Tibial nerve (tissue), 4 donors: ENCODE measurements at places on chromosomes 12 and 14. TPM values are rescaled to one million over a fixed set of nuclear protein-coding genes. Genes with fewer than 3 reads are reported as not detected.
A peak's percentile ranks its signal among the peaks of the same experiment; 100 is the strongest.

- DNase-seq = no peak
Observed at GRCh38 chr14:101495827-101496775, 65.2 kb upstream of the DIO3 start.

GRCh38 chr12:69321351-69321750 is 26.8 kb upstream of the LYZ start:
- no peak for DNase-seq

- DNase-seq = no peak
Observed at GRCh38 chr12:12877781-12878455, 13.4 kb upstream of the GPRC5A start.

DNA sequence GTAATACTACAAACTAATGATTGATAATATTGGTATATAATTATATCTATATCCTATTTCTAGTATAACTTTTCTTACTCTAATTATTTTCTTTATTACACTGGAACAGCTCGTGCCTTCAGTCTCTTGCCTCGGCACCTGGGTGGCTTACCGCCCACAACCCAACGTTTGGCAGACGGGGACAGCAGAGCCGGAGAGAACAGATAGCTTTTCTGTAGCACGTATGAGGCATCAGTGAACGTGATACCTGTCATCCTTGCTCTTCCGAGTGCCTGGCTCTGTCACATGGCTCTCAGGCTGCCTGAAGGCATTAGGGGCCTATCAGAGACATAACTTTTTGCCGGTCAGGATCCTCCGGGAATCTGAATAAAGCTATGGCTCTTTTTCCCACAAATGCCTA is 5.5 kb downstream of the PUS1 start:
- DNase-seq = no peak

DNA sequence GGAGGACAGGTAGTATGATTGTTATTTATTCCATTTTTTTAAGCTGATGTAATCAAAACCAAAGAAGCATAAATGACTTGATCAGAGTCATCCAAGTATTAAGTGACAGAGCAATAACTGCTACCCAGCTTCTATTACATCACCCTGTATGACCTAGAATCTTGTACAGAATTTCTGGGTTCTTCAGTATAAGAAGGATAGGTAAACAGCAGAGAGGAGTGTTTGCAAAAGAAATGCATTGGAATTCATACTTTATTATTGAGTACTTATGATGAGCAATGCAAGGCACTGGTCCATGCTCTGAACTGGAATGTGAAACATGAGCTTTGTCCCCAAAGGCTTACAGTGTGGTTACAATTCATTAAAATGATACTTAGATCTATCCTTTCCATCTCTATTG is 916.8 kb downstream of the DIO2 start:
- no peak for DNase-seq

- no peak for DNase-seq
Observed at GRCh38 chr12:117119592-117120198, 20.5 kb upstream of the TESC start.

- DNase-seq = no peak
Observed at GRCh38 chr14:105050551-105050897, 14.7 kb downstream of the GPR132 start.

GRCh38 chr12:7219599-7220243 is 30.2 kb downstream of the PEX5 start:
- peak; percentile 81 for DNase-seq

- DNase-seq = no peak
Observed at GRCh38 chr12:57637364-57637763, 4.4 kb upstream of the B4GALNT1 start.

GRCh38 chr14:75280831-75281653 is 2.4 kb downstream of the FOS start:
- DNase-seq = no peak

- DNase-seq = peak; percentile 31
Observed at GRCh38 chr12:3034067-3034750, 43.0 kb upstream of the TSPAN9 start.

DNA sequence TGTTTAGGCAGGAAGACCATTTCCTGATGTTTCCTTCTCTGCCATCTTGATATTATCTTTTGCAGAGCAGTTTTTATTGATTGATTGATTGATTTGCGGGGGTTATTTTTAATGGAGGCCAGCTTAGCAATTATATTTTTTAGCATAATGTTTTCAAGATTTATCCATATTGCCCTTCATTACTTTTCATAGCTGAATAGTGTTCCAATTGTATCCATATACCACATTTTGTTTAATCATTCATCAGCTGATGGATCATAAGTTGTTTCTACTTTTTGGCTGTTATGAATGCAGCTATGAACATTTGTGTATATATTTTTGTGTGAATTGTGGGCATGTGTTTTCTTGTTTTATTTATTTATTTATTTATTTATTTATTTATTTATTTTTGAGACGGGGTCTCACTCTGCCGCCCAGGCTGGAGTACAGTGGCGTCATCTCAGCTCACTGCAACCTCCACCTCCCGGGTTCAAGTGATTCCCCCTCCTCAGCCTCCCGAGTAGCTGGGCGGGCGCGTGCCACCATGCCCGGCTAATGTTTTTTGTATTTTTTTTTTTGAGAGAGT is 20.9 kb upstream of the RCOR1 start:
- DNase-seq = no peak

GRCh38 chr14:72270147-72270727 is 338.0 kb downstream of the RGS6 start:
- DNase-seq = no peak

GRCh38 chr12:28104316-28104715 is 85.9 kb upstream of the CCDC91 start:
- DNase-seq = no peak

DNA sequence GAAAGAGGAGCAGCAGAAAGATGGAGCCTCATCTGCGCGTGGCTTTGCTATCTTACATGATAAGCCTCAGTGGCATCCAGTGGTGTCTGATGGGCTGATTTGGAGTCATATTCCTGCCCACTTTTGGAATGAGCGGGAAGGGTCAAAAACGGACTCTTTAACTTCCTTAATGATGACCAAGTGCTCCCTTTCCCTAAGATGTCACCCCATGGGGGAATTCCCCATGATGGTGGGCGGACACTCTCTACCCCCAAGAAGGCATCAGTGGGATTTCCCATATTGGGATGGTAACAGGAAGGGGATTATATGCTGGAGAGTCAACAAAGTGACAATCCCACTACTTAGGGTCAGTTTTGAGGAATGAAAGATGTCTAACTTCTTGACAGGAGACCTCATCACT is 110.9 kb downstream of the GPATCH2L start:
- no peak for DNase-seq

DNA sequence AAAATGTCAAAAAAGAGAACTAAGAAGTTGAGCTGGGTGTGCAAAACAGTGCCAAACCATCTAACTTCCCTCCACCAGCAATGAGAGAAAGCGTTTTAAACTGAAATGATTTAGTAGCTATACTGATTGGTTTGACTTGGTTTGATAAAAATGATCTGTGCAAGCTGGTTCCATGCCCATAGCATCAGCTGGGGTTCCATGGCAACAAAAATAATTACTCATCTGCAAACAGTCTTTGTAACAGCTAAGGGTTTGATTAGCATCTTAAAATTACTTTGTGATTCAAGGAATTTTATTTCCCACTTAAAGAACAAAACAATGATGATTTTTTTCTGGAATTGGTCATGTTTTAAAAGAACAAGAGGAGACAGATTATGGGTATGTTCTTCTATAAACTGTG is 15.0 kb upstream of the BICD1 start:
- DNase-seq = no peak

GRCh38 chr14:34912182-34912581 is 37.0 kb upstream of the BAZ1A start:
- no peak for DNase-seq

- no peak for DNase-seq
Observed at GRCh38 chr12:104345234-104346066, 41.9 kb downstream of the EID3 start.

- DNase-seq = no peak
Observed at GRCh38 chr14:78074561-78074960, 95.6 kb upstream of the NRXN3 start.

- no peak for DNase-seq
Observed at GRCh38 chr12:2338991-2339431, 286.2 kb downstream of the CACNA1C start.

- DNase-seq = no peak
Observed at GRCh38 chr14:27890259-27890658, 876.3 kb upstream of the FOXG1 start.

GRCh38 chr14:75449696-75450095 is 21.9 kb downstream of the JDP2 start:
- no peak for DNase-seq

GRCh38 chr12:94994312-94994711 is 9.2 kb downstream of the NDUFA12 start:
- no peak for DNase-seq

GRCh38 chr14:85463512-85463911 is 66.4 kb upstream of the FLRT2 start:
- no peak for DNase-seq

DNA sequence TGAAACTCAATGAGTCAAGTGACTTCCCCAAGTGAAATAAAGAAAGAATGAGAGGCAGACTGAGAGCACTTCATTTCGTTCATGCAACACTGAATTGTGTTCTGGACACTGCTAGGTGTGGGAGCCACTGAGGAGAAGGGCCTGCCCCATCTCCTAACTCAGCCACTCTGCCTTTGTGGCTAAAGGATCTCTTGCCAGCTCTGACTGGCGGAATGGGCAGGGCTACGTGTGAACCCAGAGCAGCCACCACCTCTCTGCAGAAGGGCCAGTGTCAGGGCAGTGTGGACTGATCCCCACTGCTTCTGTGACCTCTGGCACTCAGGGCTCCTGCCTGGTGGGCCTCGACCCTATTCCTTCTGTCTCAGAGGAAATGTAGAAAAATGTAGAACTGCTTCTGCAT is 46.5 kb upstream of the GZMB start:
- no peak for DNase-seq

DNA sequence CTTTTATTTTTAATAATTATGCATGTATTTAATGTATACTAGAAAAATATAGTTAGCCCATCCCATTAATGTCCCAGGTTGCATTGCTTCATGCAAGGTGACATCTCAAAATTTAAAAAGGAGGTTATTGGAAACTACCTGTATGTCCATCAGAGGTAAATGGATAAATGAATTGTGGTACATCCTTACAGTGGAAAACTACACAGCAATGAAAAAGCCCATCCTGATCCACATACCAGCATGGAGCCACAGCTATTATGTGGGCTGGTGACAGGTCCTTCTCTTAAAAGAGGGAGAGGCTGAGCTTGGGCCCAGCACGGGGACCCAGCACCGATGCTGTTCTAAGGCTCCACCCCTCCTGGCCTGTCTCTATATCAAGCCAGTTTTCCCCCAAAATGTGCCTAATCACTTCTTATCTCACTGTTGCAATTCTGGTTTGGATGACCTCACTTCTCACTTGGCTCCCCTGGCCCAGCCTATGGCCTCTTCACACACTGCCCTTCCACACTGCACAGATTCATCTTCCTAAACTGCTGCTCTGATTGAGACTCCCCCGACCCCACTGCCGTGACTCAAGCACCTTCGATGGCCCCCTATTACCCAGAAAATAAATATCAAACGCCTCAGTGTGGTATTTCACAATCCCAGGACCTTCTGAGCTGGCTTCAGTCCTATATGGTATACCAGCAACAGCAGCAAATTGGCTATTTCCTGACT is 97.1 kb upstream of the NCOR2 start:
- no peak for DNase-seq

DNA sequence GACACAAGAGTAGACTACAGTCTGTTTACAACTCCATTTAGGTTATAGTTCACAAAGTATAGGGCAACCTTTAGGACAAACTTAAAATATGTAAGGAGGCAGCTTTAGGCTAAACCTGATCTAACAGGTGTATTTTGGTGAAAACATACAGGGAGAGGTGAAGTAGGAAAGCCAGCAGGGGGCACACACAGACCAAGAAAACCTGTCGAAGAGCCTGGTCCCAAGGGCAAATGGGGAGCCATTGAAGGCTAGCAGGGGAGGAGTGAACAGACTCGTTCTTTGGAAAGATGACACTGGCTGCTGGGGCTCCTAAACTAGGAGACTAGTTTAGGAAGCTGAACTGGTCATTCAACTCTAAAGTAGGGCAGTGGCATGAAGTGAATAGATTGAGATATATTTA is 138.8 kb upstream of the WSCD2 start:
- no peak for DNase-seq

- no peak for DNase-seq
Observed at GRCh38 chr12:129459886-129460285, 443.9 kb downstream of the TMEM132D start.

DNA sequence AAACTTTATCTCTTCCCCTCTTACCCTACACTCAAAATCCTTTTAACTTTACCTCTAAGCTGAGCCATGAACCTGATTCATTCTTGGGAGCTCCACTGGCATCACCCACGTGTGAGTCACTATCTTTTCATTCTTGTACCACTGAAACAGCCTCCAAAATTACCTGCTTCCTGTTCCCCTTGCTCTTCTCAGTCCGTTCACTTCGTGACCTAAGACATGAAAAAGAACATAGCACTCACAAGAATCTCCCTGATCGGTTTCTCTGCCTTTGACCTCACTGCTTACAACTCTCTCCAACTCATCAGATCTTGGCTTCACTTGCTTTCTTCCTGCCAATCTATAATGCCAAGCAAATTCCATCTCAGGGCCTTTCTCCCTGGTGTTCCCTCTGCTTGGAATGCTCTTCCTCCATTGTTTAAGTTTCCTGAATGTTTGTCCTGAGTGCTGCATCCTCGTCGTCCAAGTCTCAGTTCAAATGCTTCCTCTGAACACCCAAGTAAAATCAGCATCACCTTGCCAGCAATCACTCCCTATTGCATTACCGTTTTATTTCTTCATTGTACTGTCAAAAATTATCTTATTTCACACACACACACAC is 9.2 kb downstream of the GLIPR1 start:
- DNase-seq = no peak

GRCh38 chr12:73902260-73902659 is 635.4 kb upstream of the ATXN7L3B start:
- DNase-seq = no peak

DNA sequence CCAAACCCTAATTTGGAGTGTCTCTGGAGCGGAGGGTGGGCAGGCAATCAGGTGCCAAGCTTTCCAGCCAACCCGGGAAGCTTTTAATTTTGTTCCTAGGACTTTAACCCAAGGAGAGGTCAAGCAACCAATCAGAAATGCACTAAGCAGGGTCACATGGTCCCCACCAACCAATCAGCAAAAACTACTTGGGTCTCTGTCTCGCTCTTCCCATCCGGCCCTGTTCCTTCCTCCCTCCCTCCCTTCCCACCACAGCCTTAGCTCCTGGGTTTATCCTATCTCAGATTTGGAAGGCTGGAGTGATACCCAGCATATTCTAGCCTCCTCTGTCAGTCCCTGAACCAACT is 7.3 kb downstream of the HOXC5 start:
- no peak for DNase-seq

The PLEKHD1 gene
- not detected for total RNA-seq

The PTHLH gene
- not detected for total RNA-seq

The NTF3 gene
- total RNA-seq = 1.2 TPM

The P2RX7 gene
- 7.1 TPM for total RNA-seq

The CLEC1B gene
- not detected for total RNA-seq

The DENR gene
- 12.6 TPM for total RNA-seq

The PLEKHG7 gene
- 2.8 TPM for total RNA-seq

The FNTB gene
- 34.5 TPM for total RNA-seq

The C12orf56 gene
- 9.3 TPM for total RNA-seq

The OR11G2 gene
- total RNA-seq = not detected

The ESPL1 gene
- total RNA-seq = not detected

The FSCB gene
- total RNA-seq = 0.42 TPM

The MNAT1 gene
- total RNA-seq = 32.4 TPM

The PLEK2 gene
- not detected for total RNA-seq

The TAS2R50 gene
- total RNA-seq = 2.7 TPM
